NCI-H1436 (cell line): ENCODE measurements at places on chromosomes 7 and 10.
A peak's percentile ranks its signal among the peaks of the same experiment; 100 is the strongest.

DNA sequence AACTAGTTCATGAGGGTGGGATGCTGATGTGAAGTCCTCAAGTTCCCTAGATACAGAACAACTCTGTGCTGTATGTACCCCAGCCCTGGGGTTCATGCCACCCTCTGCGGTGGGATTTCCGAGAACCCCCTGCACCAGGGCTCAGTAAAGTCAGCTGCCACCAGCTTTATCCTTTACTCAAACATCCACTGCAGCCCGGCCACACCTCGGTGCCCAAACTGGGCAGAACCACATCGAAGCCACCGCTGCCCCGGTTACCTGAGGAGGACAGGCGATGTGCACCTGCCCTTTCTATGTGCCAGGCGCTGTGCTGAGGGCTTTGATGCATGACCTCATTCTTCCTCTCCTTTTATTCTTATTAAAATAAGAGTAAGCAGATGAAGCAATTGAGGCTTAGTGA is 9.9 kb upstream of the CALML5 start:
- no peak for DNase-seq

DNA sequence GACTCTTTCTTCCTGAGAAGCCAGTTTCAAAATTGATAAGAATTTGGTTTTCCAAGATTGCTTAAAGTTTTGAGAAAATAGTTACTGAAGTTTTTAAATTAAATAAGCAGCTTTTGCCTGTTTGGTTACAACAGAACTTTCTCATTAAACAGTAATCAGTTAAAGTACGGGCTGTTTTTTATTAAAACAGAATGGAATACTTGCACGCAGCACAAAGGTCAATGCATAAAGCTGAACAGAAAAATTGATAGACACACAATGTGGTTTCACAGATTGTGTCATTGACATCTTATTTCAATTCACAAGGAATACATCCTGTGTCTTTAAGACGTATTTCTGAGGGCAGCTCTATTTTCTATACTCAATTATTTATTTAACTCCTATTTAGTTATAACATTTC is 192.2 kb downstream of the PRKG1 start:
- DNase-seq: no peak

GRCh38 chr10:49736564-49737113 is 25.5 kb downstream of the OGDHL start:
- no peak for DNase-seq

- DNase-seq: no peak
These were observed 45.3 kb upstream of the SP8 start for GRCh38 chr7:20831956-20832355.

- no peak for DNase-seq
These were observed at the start of gene ITIH5 for GRCh38 chr10:7666253-7667023. Gene ITIH5 (minus strand): TSS chr10:7666966. CDS start chr10:7666892, 74 bp downstream.

- DNase-seq: no peak
These were observed 13.5 kb downstream of the PPIF start for GRCh38 chr10:79360499-79361342.

GRCh38 chr10:132613566-132614348 is 76.2 kb downstream of the INPP5A start:
- DNase-seq: no peak

DNA sequence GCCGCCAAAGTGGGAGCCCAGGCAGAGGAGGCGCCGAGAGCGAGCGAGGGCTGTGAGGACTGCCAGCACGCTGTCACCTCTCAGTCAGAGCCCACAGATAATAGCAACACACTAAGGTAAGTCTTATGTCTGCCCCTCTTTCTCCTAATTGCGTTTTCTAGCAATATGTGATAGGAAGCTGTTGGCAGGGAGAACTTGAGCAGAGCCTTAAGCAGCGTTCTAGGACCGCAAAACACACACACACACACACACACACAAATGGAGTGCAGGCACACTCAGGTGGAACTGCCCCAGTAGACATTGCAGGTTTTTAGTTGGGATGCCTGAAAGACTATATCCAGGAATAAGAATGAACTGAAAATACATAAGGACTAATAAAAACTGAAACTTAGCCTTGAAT is 1188.5 kb downstream of the NXPH1 start:
- no peak for DNase-seq

- no peak for DNase-seq
These were observed 28.6 kb downstream of the AP3M1 start for GRCh38 chr10:74122060-74122459.

- no peak for DNase-seq
These were observed 10.7 kb downstream of the IKZF5 start for GRCh38 chr10:122997864-122998263.

GRCh38 chr7:2237109-2237602 is 4.4 kb upstream of the MAD1L1 start:
- no peak for DNase-seq

DNA sequence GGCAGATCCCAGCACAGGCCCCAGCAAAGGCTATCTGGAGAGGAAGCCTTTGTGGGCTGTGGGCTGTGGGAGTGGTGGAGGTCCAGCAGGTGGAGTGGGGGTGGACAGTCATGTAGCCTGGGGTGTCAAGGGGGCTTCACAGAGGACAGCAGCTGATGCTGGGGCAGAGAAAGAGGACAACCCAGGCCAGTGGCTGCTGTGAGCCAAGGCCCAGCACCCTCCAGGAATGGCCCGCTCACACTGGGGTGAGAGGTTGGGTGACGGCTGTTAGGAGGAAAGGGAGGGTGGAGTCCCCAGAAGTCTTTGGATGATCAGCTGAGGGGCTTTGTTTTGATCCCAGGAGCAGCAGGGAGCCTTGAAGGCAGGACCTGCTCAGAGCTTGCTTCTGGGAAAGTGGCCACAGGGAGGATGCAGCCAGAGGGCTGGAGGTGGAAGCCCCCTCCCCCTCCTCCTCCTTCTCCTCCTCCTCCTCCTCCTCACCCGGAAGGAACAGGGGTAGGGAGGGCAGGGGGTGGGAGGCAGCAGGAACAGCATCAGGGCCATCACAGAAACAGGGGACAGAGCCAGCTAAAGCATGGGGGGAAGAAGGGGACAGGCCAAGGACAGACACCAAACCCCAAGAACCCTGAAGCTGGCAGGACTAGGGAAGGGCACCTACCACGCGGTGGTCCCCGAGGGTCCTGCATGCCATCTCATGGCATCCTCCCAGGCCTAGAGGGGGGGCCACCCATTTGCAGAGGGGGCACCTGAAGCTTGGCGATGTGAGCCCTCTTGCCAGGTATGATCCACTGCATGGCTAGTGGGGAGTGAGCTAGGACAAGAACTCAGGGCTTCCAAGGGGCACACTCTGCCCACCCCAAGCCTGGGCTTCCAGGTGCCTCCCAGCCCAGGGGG is 144.9 kb downstream of the GRID1 start:
- no peak for DNase-seq

DNA sequence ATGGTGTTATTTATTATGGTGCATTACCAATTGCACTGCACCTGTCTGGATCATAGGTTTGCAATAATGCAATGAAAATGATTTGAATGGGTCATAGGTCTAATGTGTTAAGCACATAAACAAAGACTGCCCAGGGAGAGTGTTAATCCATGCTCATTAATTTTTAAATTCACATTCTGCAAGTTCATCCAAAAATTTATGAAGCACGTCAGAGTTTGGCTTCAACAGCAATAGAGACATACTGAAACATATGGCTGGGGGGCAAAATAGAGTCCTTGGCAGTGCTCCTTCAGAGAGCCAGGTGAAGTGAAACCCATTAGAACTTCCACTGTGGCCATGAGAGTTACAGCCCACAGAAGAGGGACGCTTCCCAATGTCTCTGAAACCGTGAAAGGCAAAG is 441.1 kb downstream of the POM121L12 start:
- DNase-seq: no peak

- no peak for DNase-seq
These were observed 58.2 kb upstream of the CAMK2B start for GRCh38 chr7:44383566-44383965.

- no peak for DNase-seq
These were observed 7.3 kb upstream of the ZNF22 start for GRCh38 chr10:44993226-44993921.

- no peak for DNase-seq
These were observed 89.4 kb downstream of the C10orf90 start for GRCh38 chr10:126580873-126581647.

DNA sequence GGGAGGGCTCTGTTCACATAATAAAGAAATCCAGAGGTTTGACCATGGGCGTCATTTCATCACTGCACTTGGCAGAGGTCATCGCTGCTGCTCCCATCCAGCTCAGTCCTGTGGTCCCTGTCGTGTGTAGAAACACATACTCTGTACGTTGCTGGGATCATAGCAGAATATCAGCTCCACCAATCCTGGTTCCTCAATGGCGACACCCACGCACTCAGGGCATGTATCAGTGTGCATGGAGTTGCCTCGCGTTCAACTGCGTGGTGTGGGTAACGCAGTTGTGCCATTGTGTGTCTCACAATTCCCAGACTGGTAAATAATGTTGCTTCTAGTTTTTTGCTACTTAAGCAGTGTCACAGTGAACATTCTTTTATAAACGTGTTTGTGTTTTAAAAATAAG is 111.1 kb downstream of the LHPP start:
- no peak for DNase-seq

GRCh38 chr10:35700487-35700882 is 58.4 kb upstream of the FZD8 start:
- DNase-seq: peak; percentile 75

GRCh38 chr10:75435291-75435690 is 3.9 kb downstream of the LRMDA start:
- no peak for DNase-seq

DNA sequence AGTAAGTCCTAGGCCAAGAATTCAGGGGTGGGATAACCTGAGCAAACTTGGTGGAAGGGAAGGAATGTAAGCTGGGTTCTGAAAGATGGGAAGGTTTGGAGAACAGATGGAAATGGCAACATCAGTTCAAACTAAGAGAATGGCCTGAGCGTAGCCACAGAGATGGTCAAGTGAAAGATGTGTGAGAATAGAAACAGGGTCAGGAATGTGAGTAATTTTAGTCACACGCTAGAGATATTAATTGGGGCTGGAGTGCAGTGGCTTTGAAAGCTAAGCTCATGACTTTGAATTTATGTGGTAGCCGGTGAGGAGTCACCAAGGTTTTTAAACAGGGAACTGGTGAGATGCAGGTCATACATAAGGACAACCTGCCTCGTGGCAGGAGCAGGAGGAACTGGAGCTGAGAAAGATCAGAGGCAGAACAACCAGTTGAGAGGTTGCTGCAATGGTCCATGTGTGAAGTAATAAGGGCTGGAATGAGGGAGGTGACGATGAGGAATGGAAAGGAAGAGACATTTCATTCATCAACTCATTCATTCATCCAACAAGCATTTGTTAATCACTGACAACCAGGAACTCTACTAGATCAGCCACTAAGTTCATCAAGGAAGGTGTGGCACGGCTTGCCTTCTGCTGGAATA is 12.9 kb upstream of the SORBS1 start:
- DNase-seq: no peak

- DNase-seq: no peak
These were observed 9.8 kb downstream of the LFNG start for GRCh38 chr7:2529161-2530070.

DNA sequence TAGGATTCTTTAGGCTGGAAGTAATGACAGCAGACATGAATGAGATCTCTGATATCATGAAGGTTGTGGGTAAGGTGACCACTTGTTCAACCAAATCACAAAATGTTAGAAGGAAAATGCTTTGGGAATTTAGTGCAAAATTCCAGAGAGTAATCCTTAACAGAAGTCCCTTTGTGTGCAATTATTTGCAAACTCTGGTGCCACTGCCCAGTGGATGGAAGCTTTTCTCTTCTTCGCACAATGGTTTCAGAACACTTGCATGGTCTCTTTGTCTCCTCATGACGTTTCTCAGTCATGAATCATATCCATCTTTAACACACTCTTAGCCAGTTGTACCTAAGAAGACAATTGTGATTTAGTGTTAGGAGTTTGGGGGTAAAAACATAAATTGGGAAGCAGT is 570.4 kb upstream of the ANKRD30A start:
- no peak for DNase-seq

GRCh38 chr7:27082171-27082570 is 13.6 kb downstream of the HOXA1 start:
- no peak for DNase-seq

- peak; percentile 66 for DNase-seq
These were observed 80.0 kb upstream of the COL1A2 start for GRCh38 chr7:94314413-94315410.

- no peak for DNase-seq
These were observed 6.1 kb upstream of the LAMB4 start for GRCh38 chr7:108136191-108136688.

GRCh38 chr7:56106108-56107073 is at the start of gene CHCHD2:
Gene CHCHD2 (minus strand): TSS chr7:56106476. CDS start chr7:56106413, 63 bp downstream.
- DNase-seq: peak; percentile 97

DNA sequence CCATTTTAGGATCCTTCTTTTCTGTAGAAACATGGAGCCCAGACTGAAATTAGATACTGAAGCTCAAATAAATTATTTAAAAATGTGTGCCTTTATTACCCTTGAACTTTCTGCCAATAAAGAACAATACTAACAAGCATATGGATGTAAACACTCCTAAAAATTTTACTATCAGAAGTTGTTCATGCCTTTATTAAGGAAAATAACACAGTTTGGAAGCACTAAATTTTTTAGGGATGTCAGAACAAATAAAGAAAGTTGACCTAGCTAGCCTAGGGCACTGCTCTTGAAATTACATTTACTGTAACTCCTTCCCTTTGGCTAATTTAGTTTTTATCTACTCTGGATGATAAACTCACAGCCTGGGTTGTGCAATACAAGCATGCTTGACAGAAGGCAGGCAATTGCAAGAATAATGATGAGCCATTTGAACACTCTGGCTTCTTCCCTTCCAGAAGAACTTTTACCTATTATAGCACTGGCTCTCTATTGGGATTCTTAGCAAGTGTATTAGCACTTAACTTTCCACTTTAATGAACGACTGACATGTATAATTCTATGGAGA is 351.7 kb upstream of the C7orf33 start:
- no peak for DNase-seq

- DNase-seq: no peak
These were observed 125.2 kb upstream of the NANOS1 start for GRCh38 chr10:118904286-118904685.

GRCh38 chr10:122157451-122157850 is 113.6 kb upstream of the BTBD16 start:
- DNase-seq: no peak
